ENCODE measurements at places on chromosomes 16 and 17.
A peak's percentile ranks its signal among the peaks of the same experiment; 100 is the strongest.

- DNase-seq: no peak
Observed at GRCh38 chr17:42659079-42659931, at the start of gene TUBG2. Gene TUBG2, plus strand, starts transcription at chr17:42659284. Its CDS starts 220 bp downstream, at chr17:42659504.

DNA sequence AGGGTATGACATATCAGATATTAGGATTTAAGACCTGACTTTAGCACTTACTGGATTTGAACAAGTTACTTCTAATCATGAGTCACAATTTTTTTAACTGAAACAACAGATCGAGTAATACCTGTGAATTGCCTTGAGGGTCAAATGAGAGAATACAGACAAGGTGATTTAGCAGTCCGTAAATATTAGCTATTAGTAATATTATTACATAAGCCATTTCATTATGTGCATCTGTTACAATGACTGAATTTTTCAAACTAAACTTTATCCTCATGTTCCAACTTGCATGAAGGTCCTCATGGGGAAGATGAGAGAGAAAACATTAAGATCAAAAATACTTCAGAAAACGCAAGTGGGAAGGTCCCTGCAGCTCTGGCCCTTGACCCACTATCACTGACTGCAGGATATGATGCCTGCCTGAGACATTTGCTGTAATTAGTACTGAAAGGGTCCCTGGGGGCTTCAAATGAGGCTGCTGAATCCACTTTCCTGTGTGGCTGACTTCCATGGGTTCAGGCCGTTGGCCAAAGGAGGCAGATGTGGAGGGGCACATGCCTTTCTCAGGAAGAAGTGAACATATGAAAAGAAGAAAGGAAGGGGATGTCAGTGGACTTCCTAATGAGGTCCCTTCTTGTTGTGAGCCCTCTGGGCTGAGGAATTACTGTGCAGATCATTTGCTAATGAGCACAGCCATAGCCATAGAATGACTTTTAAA lies 441.7 kb downstream of the CDH11 start:
- DNase-seq: no peak

DNA sequence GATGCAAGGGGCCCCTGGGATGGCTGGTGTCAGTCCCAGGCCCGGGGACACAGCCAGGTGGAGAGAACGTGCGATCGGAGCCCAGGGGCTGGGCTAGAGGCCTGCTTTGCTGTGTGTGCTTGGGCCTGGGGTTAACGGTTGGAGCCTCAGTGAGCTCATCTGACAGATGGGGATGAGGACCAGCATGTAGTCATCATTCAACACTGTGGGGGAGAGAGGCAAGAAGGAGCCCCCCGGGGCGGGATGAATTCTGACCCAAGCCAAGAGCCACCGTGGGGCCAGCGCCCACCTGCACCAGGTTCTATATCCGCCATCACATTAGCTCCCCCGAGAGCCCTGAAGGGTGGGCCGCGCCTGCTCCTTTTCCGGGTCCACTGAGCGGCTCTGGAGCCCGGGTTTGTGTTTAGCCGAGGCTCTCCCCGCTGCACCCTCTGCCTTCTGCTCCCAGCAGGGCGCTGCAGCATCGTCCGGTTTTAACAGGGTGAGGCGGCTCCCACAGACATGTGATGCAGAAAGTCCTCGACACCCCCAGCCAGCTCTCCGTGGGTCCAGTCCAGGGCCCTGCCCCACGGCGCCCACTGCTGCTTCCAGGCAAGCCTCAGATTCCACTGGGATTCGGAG lies 365.7 kb downstream of the SEC14L1 start:
- DNase-seq: no peak

- no peak for DNase-seq
Observed at GRCh38 chr16:67100569-67101310, 9.0 kb upstream of the PHAF1 start.

DNA sequence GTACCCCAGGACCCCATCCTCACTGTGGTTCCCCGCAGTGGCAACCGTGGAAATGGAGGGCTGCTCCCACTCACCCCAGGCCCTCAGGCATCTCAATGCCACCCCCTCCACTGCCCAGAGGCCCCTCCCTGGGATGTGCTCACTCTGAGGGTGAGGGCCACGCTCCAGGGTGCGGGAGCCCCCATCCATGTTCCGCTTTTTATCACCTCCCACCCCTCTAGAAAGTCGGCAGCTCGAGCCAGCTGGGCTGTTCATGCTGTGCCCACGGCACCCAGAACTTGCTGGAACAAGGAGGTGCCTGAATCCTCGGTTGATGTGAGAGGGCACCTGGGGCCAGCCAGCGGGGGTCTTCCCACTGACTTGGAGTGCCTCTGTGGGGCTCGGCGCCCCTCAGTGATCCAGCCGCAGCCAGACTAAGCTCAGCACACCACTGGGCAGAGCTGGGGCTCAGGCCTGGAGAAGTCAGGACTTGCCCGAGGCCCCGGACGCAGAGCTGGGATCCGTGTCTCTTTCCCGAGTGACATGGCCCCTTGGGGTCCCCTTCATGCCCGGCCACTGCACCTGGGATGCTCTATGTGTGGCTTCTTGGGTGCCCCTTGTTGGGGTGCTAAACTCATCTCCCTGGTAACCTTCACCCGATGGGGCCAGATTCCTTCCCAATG lies 143.1 kb upstream of the GSE1 start:
- no peak for DNase-seq

GRCh38 chr17:49913226-49914095 lies 55.5 kb upstream of the DLX4 start:
- no peak for DNase-seq

GRCh38 chr16:17433577-17434451 lies 36.9 kb downstream of the XYLT1 start:
- no peak for DNase-seq

DNA sequence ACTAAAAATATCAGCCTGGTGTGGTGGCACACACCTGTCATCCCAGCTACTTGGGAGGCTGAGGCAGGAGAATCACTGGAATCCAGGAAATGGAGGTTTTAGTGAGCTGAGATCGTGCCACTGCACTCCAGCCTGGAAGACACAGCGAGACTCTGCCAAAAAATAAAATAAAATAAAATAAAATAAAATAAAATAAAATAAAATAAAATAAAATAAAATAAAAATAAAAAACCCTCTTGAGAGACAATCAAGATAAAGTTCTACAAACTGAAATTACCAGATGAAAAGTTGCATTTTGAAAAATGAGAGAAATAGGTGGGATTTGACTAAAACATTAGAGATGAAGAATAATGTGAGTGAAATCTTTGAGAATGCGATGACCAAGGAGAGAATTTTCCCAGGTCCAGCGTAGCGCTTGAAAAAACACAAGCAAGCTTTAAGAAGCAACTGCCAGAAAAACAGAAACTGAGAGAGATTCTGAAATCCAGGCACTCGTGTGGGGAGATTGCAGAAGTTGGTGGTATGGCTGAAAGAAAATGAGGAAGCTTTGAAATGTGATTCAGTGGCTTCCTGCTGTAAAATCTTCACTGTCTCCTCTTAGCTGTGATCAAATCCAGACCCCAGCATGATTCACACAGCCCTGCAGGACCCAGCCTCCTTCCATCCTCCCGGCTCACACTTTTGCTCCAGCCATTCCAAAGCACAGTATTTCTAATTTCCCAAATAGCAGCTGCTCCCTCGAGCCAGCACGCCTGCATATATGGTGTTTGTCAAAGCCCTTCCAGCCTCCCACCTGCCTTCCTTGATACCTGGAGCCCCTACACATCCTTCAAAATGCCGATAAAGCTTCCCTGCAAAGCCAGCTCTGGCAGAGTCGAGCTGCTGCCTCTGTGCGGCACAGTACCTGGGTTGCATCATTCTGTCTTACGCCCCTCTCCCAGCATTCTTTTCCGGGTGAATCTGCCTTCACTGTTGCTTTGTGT lies 8.2 kb upstream of the CD300E start:
- peak; percentile 44 for DNase-seq

GRCh38 chr17:44952946-44953475 lies 5.4 kb upstream of the KIF18B start:
- DNase-seq: no peak

GRCh38 chr16:86618431-86619238 lies 40.3 kb downstream of the FOXL1 start:
- DNase-seq: no peak

DNA sequence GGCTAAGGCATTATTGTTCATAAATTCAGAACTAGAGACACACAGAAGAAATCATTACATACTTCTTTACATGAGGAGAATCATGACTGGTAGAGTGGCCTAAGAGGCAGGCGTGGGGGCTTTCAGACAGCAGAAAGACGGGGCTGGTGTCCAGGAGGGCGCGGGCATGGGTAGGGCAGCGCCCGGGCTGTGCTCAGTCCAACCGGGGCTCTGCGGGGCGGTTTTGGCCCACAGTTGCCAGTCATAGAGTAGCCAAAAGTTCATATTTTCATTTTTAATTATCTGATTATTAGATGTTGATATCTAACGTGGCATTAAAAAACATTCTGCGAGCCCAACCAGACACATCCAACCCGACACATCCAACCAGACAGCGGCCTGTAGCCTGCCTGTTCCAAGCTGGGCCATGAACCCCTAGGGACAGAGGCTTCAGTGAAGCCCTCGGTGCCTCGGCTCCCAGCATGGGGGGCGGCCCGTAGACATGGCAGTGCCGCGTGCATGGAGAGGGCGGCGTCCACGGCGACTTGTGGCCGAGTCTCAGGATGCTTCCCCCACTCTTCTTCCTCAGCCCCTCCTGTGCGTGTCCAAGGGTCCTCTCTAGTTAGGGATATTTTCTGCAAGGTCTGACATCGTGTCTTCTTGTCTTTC lies 162.4 kb upstream of the CHMP6 start:
- DNase-seq: no peak

- no peak for DNase-seq
Observed at GRCh38 chr16:60651346-60651745, 1384.9 kb downstream of the CDH8 start.

Measured in bone marrow (tissue), 2 donors.